Suprapubic skin (tissue), 4 donors: ENCODE measurements at places on chromosomes 3 and 15.
A peak's percentile ranks its signal among the peaks of the same experiment; 100 is the strongest.

GRCh38 chr3:120604382-120604781, 8.2 kb downstream of the NDUFB4 start:
- H3K4me3 ChIP-seq = no peak overlapping the region
- no peak for DNase-seq
- no peaks in the 10 kb centered on the region for H3K27me3 ChIP-seq
- no peak overlapping the region for H3K27ac ChIP-seq

- DNase-seq = no peak
- no peaks in the 10 kb centered on the region for H3K36me3 ChIP-seq
- H3K4me1 ChIP-seq = peaks cover 6% of the 10 kb centered on the region
- H3K4me3 ChIP-seq = no peak overlapping the region
Measured at GRCh38 chr15:51111061-51111460, 16.4 kb upstream of the TNFAIP8L3 start.

GRCh38 chr3:42892169-42892568, 13.8 kb upstream of the ZNF662 start:
- H3K27ac ChIP-seq = no peak overlapping the region
- DNase-seq = no peak
- no peaks in the 10 kb centered on the region for H3K36me3 ChIP-seq
- H3K4me3 ChIP-seq = no peak overlapping the region

- no peak overlapping the region for H3K4me3 ChIP-seq
- no peak overlapping the region for H3K27ac ChIP-seq
- DNase-seq = no peak
- H3K4me1 ChIP-seq = peaks cover 34% of the 10 kb centered on the region
- no peaks in the 10 kb centered on the region for H3K27me3 ChIP-seq
Measured at GRCh38 chr15:25803036-25803435, 60.1 kb downstream of the ATP10A start.

DNA sequence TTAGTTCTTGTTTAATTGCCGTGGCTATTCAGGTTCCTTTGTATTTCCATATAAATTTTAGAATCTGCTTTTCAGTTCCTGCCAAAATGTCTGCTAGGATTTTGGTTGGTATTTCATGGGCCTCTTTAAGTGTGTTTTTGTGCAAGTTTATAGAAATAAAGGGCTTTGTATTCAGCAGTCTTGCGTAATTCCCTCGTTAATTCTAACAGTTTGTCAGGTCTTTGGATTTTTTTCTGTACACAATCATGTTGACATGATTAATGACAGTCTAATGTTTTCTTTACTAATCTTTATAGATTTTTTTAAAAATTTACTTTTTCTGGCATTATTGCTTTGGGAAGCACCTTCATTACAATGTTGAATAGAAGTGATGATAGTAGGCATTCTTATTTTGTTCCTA, 120.9 kb downstream of the NEK11 start:
- DNase-seq = no peak
- no peaks in the 10 kb centered on the region for H3K27me3 ChIP-seq
- H3K36me3 ChIP-seq = no peaks in the 10 kb centered on the region
- H3K4me1 ChIP-seq = no peaks in the 10 kb centered on the region
- no peak overlapping the region for H3K4me3 ChIP-seq
- H3K27ac ChIP-seq = no peak overlapping the region

DNA sequence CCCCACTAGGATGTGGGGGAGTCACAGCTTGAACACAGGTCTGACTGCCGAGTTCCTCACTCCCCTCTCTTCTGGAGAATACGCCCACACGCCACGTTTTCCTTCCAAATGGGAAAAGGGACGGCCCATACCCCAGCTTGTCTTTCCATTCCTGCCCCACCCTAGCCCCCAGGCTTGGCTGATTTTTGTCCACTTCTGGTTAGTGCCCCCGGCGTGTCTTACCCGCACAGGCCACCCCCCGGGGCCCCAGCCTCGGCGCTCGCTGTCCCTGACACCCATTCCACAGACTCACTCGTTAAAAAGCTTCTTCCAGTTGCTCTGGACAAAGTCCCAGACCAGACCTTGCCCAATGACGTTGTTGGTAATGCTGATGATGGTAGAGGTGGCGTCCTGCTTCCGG, 14.5 kb downstream of the MESP2 start:
- H3K27me3 ChIP-seq = no peaks in the 10 kb centered on the region
- no peak overlapping the region for H3K27ac ChIP-seq
- no peak overlapping the region for H3K4me3 ChIP-seq
- no peaks in the 10 kb centered on the region for H3K4me1 ChIP-seq

DNA sequence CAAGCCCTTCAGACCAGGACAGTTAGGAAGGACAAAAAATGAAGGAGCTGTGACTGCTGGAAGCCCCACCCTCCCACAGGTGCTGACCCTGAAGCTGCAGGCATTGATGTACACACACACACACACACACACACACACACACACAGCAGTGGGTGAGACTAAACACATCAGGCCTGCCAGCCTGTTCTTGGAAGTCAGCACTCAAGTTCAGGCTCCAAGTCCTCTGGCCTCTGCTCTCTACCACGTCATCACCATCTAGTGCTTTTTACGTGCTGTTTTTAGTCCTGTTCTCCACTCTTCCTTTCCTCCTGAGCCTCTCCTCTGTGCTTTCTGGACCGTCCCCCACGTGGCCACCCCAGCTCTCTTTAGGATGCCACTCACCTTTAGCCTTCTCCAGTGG, 5.4 kb upstream of the KBTBD12 start:
- H3K4me3 ChIP-seq = no peak overlapping the region
- H3K27me3 ChIP-seq = no peaks in the 10 kb centered on the region
- no peaks in the 10 kb centered on the region for H3K36me3 ChIP-seq

DNA sequence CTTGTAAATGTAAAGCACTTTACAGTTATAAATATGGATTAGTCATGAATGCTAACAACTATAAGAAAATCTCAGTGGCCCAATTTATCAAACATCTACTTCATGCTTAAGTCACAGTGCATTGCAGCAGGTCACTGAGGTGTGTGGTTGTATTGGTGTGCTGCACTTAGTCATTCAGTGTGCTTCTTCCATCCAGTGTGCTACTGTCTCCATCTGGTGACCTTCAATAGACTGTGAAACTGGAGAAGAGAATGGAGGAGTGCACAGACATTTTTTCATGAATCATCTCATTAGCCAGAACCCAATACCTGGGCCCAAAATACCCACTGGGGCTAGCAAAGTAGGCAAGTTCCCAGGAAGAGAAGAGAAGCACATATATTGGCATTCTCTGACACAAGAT, 199.6 kb downstream of the SHOX2 start:
- no peak overlapping the region for H3K27ac ChIP-seq
- H3K27me3 ChIP-seq = no peaks in the 10 kb centered on the region
- no peaks in the 10 kb centered on the region for H3K4me1 ChIP-seq
- no peak overlapping the region for H3K4me3 ChIP-seq

GRCh38 chr15:65577129-65577996, 33.6 kb downstream of the INTS14 start:
- H3K27me3 ChIP-seq = no peaks in the 10 kb centered on the region
- no peak overlapping the region for H3K4me3 ChIP-seq
- DNase-seq = no peak

GRCh38 chr3:126153695-126154360, 26.6 kb downstream of the ALDH1L1 start:
- no peaks in the 10 kb centered on the region for H3K4me1 ChIP-seq
- H3K4me3 ChIP-seq = no peak overlapping the region
- no peaks in the 10 kb centered on the region for H3K36me3 ChIP-seq
- no peak overlapping the region for H3K27ac ChIP-seq

DNA sequence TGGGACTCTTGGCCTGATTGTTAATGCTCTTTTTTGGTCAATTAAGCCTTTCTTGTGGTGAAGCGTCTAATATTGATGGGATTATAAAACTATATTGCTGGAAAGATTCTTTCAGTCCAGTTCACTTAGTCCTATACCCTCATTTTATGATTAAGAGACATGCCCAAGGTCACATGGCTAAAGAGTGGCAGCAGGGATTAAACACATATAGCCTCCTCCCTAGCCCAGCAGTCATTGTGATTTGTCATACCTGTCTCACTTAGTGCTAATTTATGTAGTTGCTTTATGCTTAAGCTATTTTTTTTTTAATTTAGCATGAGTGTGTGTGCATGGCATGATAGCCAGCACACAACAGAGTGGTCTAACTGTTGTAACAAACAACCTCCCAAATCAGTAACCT, 9.5 kb downstream of the PARP14 start:
- H3K4me1 ChIP-seq = no peaks in the 10 kb centered on the region
- no peak overlapping the region for H3K27ac ChIP-seq
- no peak overlapping the region for H3K4me3 ChIP-seq
- H3K36me3 ChIP-seq = peaks cover 52% of the 10 kb centered on the region

GRCh38 chr3:48702320-48702920, 14.6 kb downstream of the IP6K2 start:
- no peak overlapping the region for H3K27ac ChIP-seq
- peaks cover 16% of the 10 kb centered on the region for H3K4me1 ChIP-seq
- no peak for DNase-seq
- no peaks in the 10 kb centered on the region for H3K27me3 ChIP-seq
- H3K36me3 ChIP-seq = peaks cover 24% of the 10 kb centered on the region
- H3K4me3 ChIP-seq = no peak overlapping the region

DNA sequence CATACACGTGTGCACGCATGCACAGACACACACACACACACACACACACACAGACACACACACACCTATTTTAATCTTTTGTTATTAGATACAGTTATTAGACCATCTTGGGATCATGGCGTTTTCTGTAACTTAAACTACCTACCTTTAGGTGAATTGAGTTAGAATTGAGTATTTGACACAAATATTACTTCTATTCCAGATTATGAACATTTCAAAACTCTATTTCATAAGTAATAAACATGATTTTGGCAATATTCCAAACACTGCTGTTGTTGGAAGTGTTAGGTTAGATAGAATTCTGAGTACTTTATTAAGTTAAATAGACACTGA, 65.6 kb downstream of the GLCE start:
- H3K4me3 ChIP-seq = no peak overlapping the region
- H3K4me1 ChIP-seq = no peaks in the 10 kb centered on the region
- DNase-seq = no peak
- H3K36me3 ChIP-seq = peaks cover 17% of the 10 kb centered on the region
- no peaks in the 10 kb centered on the region for H3K27me3 ChIP-seq

DNA sequence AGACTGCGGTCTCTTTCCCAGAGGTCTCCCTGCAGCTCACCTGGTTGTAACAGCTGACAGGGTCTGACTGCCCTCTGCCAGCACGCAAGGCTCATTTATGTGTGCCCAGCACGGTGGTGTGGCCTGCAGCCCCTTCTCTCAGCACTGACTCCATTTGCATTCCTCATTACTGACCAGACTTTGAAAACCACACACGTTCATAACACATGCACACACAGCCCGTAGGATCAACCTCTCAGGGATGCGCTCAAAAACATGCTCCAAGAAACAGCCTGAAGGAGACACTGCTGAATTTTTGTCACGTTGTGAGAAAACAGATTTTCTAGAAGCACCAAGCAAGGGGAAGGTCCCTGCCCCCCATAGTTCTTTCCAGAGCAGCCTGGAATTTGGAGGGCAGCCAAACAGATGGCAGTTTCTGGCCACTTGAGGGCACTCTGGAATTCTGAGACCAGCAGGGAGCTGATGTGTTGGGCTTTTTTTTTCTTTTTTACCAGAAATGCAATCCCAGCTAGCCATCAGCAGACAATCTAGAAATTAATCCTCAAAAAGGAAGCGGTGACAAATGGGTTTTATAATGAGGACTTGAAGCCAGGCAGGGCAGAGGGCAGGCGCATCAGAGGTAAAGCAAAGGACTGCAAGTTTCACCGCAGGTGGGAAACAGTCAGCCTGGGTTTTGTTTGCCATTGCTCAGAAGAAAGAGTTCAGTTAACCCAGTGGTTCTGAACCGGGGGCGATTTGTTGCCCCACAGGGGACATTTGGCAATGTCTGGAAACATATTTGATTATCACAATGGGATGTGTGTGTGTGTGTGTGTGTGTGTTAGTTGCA, 170.5 kb upstream of the PROK2 start:
- peak; percentile 71 for DNase-seq
- H3K36me3 ChIP-seq = no peaks in the 10 kb centered on the region
- H3K27me3 ChIP-seq = no peaks in the 10 kb centered on the region
- H3K27ac ChIP-seq = no peak overlapping the region
- H3K4me3 ChIP-seq = no peak overlapping the region

DNA sequence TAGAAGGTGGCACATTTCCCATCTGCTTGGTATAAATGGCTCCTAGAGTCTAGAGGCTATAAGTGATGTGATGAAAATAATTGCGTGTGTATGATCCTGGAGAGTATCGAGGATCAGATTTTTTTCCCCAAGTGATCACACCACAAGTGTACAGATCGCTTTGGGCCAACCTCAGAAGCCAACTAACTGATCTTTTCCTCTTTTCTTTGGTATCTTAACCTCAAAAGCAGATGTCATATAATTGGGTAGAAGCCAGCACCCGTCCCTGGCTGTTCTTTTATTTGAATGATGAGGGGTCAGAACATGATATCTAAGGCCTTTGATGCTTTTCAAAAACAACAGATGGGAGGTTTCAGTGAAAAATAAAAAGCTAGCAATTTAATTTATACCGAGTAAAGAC, 3.3 kb downstream of the P2RY14 start:
- no peaks in the 10 kb centered on the region for H3K4me1 ChIP-seq
- H3K4me3 ChIP-seq = no peak overlapping the region
- H3K27ac ChIP-seq = no peak overlapping the region
- DNase-seq = no peak
- H3K36me3 ChIP-seq = no peaks in the 10 kb centered on the region
- H3K27me3 ChIP-seq = no peaks in the 10 kb centered on the region

DNA sequence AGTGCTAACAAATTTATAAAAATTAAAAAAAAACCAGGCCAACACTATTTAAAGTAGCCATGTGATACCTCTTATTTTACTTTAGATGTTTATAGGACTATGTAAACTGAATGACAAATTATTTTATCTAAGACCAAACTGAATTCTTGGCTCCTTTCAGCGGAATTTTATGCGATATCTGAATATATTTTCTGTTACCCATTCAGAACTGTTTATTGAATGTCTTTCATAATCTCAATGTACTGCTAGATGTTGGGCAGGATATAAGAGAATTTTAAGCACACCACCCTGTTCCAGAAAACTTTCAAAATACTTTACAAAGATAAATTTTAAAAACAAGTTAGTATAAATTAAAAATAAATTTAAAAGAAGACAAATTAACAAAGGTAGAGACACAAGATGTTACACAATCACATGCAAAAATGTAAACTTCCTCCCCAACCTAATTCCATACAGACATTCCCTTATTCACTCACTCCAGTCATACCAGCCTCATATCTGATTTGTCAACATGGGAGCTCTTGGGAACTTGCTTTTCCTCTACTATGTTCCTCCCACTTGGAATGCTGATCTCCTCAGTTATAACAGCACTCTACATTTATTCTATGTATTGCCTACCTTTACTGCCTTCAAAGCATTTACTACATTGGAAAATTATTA, 154.6 kb upstream of the MBNL1 start:
- H3K4me3 ChIP-seq = no peak overlapping the region
- no peak for DNase-seq
- no peaks in the 10 kb centered on the region for H3K4me1 ChIP-seq
- H3K27me3 ChIP-seq = no peaks in the 10 kb centered on the region
- no peaks in the 10 kb centered on the region for H3K36me3 ChIP-seq

- H3K36me3 ChIP-seq = peaks cover 6% of the 10 kb centered on the region
- no peaks in the 10 kb centered on the region for H3K4me1 ChIP-seq
- H3K27ac ChIP-seq = no peak overlapping the region
- no peak for DNase-seq
Measured at GRCh38 chr15:71761649-71762048, 48.7 kb upstream of the NR2E3 start.

GRCh38 chr3:54223063-54223462, 100.7 kb downstream of the CACNA2D3 start:
- DNase-seq = no peak
- no peaks in the 10 kb centered on the region for H3K36me3 ChIP-seq
- H3K4me3 ChIP-seq = no peak overlapping the region
- H3K4me1 ChIP-seq = no peaks in the 10 kb centered on the region
- H3K27me3 ChIP-seq = no peaks in the 10 kb centered on the region

- H3K4me3 ChIP-seq = no peak overlapping the region
- H3K36me3 ChIP-seq = no peaks in the 10 kb centered on the region
- DNase-seq = peak; percentile 50
- H3K27ac ChIP-seq = no peak overlapping the region
Measured at GRCh38 chr15:75775296-75776064, 62.8 kb upstream of the CSPG4 start.
